Activated CD4-positive, alpha-beta T cell treated with anti-CD3 and anti-CD28 coated beads for 4 hours (primary cell): ENCODE measurements at places on chromosomes 6 and 20.

GRCh38 chr6:15915508-15916178 is 213.2 kb upstream of the MYLIP start:
- DNase-seq: no peak

GRCh38 chr6:84892671-84893070 is 128.3 kb upstream of the TBX18 start:
- no peak for DNase-seq

DNA sequence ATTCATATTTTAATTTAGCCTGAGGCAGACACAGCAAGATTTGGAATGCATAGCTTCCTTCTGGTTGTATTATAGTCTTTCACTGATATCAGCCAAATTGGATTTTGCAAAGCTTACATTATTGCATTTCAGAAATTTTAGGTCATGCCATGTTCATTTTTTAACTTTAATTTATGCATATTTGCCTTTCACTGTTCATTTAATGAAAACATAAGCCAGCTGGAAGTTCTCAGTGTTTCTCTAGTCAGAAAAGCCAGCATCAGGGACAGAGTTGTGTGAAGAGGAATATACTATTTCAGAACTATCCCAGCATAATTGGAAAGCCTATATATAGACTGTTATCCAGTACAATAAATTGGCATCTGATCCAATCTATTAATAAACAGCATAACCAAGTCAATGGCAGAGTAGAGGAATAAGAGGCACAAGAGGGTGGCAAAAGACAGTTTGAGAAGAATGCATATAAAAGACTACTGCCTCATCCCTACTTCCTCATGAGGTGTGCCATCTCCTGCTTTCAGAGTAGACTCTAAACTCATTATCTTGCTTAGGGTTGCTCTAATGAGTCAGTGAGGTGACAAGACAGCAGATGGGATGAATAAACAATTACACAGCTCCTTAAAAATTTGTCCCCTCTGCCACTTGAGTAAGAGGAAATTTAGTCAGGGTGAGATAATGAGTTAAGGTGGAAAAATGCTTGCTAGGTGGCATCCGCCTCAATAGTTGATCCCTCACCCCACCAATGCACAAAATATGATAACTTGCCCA is 159.8 kb upstream of the HCRTR2 start:
- DNase-seq: no peak

GRCh38 chr20:47120346-47120936 is 225.8 kb downstream of the EYA2 start:
- no peak for DNase-seq

- DNase-seq: no peak
These were observed 141.9 kb downstream of the ID4 start for GRCh38 chr6:19979059-19979458.

DNA sequence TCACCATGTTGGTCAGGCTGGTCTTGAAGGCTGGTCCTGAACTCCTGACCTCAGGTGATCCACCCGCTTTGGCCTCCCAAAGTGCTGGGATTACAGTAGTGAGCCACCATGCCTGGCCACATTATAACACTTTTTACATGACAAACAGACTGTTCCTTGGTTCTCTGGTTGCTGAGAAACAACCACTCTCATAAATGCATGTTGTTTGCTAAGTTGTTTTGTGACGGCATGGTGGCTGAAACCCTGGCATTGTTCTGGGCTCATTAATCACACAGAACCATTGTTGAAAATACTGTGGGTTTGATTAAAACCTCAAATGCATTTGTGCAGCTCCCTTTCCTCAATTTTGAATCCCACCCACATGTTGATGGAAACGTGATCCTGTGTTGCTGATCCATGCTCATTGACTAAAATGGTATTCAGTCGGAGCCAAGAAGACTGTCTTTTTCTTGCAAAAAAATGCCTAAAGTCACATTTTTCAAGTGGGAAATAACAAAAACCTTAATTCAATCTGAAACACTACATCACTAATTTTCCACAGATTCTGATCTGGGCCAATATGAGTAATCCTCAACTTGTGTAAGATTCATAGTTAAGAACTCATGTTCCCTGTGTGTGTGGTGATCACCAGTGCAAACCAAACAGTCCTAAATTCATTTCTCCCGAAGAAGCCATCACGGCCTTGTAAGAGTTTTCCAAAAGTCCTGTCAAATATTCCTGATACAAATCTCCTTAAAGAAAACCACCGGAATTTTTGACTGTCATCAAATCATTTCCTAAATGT is 132.8 kb downstream of the FNDC1 start:
- no peak for DNase-seq

- no peak for DNase-seq
These were observed 14.2 kb downstream of the ITCH start for GRCh38 chr20:34377072-34377847.
